ENCODE measurements at places on chromosomes 4 and X.

- no peak for DNase-seq
Measured at GRCh38 chr4:11632025-11632424, 203.3 kb upstream of the HS3ST1 start.

- DNase-seq, result no peak
Measured at GRCh38 chr4:4560136-4560535, 18.3 kb upstream of the STX18 start.

DNA sequence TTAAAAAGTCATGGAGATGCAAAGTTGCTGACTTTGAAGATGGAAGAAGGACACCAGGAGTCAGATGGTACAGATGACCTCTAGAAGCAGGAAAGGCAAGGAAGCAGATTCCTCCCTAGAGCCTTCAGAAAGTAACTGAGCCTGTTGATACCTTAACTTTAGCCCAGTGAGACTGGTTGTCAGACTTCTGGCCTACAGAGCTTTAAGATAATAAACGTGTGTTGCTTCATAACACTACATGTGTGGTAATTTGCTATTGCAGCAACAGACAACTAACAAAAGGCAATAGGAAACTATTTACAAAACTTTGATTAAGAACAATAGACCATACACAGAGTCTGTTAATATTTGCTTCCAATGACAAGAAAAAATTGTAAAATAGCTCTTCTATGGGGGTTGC lies 102.0 kb upstream of the USP38 start:
- no peak for DNase-seq

- no peak for DNase-seq
Measured at GRCh38 chr4:186021461-186022167, 47.3 kb upstream of the TLR3 start.

GRCh38 chr4:42570221-42570620 lies 86.7 kb downstream of the ATP8A1 start:
- no peak for DNase-seq

DNA sequence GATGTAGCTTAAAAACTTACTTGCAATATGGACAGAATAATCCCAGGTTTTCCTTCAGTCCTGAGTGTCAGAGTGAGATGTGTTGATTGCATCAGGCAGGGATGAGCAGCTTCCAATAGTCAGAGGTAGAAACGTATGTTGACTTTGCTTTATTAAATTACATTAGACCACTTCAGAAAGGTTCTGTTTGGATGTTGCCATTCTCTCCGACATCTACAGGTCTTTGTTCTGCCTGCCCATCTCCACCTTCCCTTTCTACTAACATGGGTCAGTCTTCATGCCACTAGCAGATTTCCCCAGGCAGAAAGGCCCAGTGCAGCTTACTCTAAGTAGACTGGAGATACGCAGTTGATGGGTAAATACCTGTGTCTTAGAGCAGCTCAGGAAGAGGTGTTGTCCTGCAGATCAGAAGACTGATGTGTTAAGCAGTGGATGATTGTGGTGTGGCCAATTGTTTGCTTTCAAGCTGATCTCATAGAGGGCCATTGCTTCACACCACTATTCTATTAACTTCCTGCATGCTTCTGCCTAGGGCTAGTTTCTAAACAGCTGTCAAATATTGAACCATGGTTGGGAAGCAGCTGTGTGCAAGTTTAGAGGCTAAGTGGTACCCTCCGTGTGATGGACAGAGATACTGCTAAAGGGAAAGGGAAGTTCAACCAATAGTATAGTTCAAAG lies 1.8 kb downstream of the FRMPD4 start:
- no peak for DNase-seq

- DNase-seq, result no peak
Measured at GRCh38 chr4:2662598-2662997, 93.5 kb downstream of the TNIP2 start.

- no peak for DNase-seq
Measured at GRCh38 chr4:62408454-62408853, 1208.3 kb downstream of the ADGRL3 start.

DNA sequence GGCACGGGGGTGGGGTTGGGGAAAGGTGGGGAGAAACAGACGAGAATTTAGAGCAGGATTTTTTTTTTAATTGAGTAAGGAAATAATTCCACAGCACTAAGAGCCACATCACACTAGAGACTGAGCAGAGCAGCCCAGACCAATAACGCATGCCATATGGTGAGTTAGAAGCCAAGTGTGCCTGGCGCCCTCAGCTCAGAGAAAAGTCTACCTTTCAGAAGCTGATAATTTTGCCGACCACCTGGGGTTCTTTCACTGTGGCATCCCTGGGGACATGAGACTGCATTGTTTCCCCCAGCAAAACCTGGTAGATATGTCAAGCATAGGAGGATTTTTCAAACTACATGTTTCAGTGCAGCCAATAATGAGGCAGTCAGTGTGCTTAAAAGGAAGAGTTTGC lies 516.8 kb downstream of the SMARCA1 start:
- no peak for DNase-seq

- no peak for DNase-seq
Measured at GRCh38 chr4:159016593-159017024, 86.3 kb upstream of the RAPGEF2 start.

GRCh38 chrX:138150709-138151108 lies 560.8 kb downstream of the FGF13 start:
- no peak for DNase-seq

DNA sequence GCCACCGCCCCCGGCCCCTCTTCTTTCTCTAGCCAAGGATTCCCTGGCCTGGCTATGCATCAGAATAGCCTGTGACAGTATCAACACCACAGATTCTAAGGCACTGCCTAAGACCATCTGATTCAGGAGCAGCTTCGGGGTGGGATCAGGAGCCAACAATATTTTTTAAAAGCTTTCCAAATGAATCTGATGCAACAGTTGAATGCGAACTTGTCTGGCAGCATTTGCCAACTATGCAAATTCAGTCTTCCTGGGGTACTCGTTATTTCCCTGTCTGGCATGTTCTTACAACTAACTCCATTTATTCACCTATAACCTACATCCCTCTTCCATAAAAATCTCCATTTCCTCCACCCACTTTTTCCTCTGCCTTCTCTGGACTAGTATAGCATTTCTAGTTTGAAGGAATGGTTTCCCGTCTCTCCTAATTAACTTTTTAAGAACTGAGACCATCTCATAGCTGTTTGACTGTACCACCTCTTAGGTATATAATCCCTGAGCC lies 36.2 kb upstream of the UGDH start:
- DNase-seq, result no peak

GRCh38 chr4:185710487-185710995 lies 101.5 kb downstream of the SORBS2 start:
- DNase-seq, result no peak

- DNase-seq, result no peak
Measured at GRCh38 chr4:70734971-70735370, 13.2 kb downstream of the RUFY3 start.

GRCh38 chr4:119592830-119593229 lies 35.8 kb downstream of the PDE5A start:
- DNase-seq, result no peak

GRCh38 chrX:140422501-140422900 lies 82.4 kb downstream of the SOX3 start:
- DNase-seq, result no peak

GRCh38 chr4:95421869-95422268 lies 126.9 kb downstream of the UNC5C start:
- no peak for DNase-seq

- DNase-seq, result no peak
Measured at GRCh38 chrX:107654872-107655761, 26.8 kb downstream of the PRPS1 start.

DNA sequence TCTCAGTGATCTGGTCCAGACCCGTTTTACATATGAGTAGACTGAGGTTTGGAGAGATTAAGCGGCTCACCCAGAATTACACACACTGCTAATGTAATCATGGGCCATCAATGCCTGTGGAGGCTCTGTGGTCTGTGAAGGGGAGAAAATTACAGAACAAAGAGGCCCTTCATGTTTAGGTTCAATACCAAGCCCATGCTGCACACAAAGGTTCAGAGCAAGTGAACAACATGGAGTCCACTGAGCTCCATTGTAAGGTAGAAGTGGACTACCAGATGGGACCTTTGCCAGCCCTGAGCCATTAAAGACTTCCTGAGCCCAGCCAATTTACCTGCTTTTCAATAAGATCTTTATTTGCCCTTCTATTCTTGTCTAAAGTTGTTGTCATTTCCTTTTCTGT lies 109.8 kb downstream of the LUZP4 start:
- no peak for DNase-seq

- no peak for DNase-seq
Measured at GRCh38 chrX:20265221-20265725, 1.4 kb downstream of the RPS6KA3 start.

DNA sequence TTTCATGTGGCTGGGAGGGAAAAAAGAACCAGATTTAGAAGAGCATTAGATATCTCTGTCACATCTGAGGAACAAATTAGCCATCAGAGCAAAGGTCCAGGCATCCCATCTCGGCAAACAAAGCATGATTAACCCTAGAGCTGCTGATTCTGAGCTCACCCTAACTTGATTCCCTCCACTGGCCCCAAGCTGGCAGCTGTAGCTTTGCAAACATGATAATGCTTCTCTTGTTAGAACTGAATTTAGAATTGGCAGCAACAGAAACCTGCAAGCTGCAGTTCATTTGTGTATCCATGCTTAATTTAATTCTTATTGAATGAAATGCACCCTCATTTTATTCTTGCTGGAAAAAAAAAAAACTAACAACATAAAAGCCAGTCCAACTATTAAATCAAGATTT lies 289.2 kb downstream of the IL1RAPL1 start:
- no peak for DNase-seq

DNA sequence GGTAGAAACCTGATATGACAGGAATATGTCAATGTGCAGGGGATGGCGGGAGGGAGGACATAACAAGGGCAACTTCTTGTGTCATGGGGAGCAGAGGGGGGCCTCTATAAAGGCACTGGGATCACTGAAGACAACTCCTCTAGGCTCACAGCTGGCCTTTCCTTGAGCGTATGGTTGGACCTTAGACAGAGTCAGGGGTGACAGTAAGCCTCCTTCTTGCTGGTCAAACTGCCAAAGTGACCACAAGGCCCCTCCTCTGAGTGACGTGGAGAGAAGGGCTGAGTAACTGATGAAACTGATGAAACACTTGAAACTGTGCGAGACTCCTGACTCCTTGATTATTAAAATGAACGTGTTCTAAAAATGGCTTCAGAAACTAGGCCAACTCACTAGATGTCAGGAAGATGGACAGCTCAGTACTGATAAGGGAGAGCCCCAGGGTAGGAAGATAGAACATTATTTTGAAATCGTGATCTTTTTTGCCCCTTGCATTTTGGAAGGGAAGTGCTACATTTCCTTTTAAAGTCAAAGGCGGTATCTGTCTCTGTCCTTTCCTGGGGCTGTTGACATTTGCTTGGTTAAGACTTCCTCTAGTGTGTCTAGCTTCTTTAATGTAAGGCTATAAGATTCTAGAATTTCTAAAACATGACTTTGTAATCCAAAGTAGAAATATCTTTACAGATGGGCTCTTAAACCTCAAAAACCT lies 1.6 kb downstream of the RAB33A start:
- DNase-seq, result peak; percentile 87

DNA sequence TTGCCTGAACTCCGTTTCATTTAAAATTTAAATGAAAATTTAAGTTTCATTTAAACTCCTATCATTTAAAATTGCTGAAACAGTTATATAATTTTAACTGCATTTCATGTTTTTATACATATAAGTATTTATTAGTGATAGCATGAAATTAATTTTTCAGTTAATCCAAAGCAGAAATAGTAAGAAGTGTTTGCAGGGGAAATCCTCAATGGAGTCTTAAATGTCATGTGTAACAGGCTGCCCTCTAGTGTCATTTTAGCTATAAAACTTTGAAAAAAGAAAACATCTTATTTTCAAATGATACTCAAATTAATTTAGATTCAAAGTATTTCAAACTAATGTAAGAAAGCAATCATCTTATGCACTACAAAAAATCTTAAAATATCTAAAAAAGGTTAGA lies 27.2 kb downstream of the TAPT1 start:
- no peak for DNase-seq

- no peak for DNase-seq
Measured at GRCh38 chrX:17411205-17411604, 36.2 kb downstream of the NHS start.

DNA sequence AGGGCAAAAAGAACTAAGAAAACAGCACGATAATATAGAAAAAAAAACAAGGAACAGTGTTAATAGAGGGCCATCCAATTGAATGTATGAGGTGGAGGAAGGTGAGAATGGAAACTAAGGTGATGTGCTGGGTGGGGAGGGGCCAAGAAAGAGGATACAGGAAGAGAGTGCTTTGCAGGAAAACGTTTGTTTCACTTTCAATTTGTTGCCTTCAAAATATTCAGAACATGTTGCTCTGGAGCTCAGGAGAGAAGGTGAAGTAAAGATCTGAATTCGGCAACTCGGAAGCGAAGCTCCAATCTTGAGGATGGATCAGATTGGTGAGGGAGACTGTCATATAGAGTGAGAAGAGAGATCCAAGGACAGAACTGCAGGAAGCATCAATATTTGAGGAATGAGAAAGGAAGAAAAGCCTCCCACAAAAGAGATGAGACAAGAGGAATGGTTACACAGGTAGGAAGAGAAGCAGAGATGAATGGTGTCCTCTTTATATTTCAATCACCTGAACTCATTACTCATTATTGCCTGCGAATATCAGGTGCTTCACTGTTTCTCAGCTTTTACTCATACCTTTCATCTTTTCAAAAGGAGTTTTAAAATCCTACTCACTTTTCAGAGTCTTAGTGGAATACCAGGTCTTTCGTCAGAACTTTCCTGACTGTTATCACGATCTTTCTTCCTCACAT lies 14.7 kb upstream of the SEC24D start:
- DNase-seq, result no peak

- DNase-seq, result no peak
Measured at GRCh38 chrX:136146614-136147314, 569 bp upstream of the FHL1 start.

DNA sequence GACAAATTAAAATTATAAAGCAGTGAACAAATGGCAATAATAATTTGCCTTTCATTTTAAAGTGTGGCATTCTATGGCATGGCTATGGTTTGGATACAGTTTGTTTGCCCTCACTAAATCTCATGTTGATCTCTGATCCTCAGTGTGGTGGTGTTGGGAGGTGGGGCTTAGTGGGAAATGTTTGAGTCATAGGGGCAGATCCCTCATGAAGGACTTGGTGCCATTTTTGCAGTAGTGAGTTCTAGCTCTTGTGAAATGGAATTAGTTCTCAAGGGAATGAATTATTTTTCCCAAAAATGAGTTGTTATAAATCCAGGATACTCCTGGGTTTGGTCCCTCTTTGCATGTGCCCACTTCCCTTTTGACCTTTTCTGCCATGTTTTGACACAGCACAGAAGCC lies 181.4 kb downstream of the AMELX start:
- no peak for DNase-seq

DNA sequence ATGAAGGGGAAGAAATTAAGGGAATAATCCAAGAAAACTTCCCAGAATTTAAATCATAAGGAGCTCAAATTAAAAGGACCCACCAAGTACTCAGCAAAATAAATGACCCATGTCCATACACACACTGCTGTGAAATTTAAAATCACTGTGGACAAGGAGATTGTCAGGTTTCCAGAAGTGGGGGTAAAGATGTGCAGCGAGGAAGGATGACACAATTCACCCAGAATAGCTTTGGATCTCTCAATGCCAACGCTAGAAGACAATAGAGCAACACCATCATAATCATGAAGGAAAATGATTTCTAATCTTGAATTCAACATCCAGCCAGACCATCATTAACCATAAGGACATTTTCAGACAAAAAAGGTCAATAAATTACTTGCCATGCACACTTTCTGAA lies 65.7 kb downstream of the CASK start:
- DNase-seq, result no peak

GRCh38 chr4:152209772-152210493 lies 326.0 kb downstream of the FBXW7 start:
- DNase-seq, result no peak

- DNase-seq, result no peak
Measured at GRCh38 chr4:146122398-146122797, 53.1 kb upstream of the LSM6 start.
